ENCODE measurements at places on chromosomes 4 and X.

DNA sequence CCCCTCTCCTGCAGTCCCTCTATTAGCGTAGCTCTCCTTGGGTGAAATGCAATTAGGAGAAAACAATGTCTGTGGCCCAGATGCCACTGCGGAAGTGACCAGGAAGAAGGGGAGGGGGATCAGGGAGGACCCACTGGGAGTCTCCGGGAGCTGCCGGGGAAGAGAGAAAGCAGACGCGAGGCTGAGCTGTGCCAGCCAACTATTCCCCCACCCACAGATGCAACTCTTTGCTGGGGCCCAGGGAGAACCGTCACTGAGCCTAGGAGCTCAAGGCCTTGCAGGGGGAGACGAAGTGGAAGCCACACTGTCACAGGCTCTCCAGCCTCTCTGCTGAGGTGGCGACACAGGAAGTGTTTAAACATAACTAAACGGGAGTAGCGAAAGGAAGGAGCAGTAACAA lies 149.2 kb downstream of the BCOR start:
- DNase-seq, result no peak

DNA sequence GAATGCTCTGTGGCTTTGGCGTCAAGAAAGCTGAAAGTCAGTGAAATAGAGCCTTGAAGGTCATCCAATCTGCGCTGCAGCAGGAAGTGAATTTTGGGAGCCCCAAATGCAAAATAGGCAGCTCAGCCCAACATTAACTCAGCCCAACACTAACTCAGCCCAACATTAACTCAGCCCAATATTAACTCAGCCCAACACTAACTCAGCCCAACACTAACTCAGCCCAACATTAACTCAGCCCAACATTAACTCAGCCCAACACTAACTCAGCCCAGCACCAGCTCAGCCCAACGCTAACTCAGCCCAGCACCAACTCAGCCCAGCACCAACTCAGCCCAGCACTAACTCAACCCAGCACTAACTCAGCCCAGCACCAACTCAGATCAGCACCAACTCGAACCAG lies 71.5 kb downstream of the SORBS2 start:
- DNase-seq, result no peak

DNA sequence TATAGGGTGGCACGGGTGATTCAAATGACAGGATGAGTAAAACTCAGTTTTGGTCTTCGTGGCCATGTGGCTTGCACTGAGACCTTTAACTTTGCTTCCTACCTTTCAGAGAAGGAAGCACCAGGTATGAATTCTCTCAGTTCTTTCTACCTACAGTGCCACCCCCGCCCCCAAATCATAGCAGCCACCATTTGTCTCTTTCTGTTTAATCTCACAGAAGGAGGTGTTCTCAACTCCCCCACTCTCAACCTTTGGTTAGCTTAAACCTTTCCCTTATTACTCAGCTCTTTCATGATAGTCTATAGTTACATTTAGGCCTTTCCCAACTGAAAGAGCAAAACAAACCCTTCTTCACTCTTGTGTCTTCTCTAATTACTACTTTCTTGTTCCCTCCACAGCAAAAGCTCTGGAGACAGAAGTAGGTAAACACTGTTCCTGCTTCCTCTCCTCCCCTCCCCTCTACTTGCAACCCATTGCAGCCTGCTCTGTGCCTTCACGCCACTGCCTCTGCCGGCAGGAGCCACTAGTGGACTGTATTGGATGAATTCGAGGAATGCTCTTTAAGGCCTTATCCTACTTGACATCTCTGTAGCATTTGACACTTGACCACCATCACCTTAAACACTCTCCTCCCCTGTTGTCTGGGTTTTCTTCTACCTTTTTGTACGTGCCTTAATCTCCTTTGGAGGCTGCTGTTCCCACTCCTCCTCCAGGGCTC lies 123.7 kb downstream of the AFF1 start:
- DNase-seq, result no peak

DNA sequence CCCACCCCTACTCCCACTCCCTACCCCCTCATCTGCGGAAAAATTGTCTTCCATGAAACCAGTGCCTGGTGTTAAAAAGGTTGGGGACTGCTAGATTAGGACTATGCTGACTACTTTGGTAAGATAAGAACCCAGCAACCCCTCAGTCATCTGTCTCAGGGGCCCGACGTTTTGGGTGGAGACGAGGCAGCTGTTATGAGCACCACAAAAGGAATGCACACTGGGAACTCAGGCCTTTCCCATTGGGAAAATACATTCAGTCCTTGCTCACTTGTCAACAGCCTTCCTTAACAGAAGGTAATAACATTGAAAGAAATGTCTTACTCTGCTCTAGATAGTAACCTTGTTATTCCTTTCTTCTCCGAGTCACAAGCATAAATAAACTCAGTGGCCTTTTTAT lies 310.8 kb downstream of the AFF2 start:
- no peak for DNase-seq

DNA sequence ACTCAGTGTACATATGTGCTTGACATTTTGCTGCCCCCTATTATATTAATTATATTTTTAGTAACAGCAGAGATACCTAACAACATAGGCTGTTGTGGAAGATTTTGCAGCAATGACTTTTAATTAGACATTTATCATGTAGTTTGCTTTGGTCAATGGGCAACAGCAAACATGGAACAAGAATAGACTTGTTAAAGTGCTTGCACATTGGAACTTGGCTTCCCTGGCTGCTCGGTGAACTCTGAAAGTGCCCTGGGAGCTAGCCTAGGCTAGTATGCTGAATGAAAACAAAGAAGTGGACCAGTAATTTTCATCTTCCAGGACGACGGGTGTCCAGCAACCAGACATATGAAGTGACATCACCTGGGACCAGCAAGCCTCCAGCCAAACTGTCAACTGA lies 1157.1 kb downstream of the ARAP2 start:
- no peak for DNase-seq

GRCh38 chr4:183448436-183448835 lies 4.0 kb downstream of the CDKN2AIP start:
- no peak for DNase-seq

Measured in AG04449 (cell line).